Central memory CD4-positive, alpha-beta T cell (primary cell): ENCODE measurements at places on chromosomes 16 and 17.
A peak's percentile ranks its signal among the peaks of the same experiment; 100 is the strongest.

GRCh38 chr16:27341549-27341948, 27.8 kb downstream of the IL4R start:
- no peak for DNase-seq

GRCh38 chr17:77245162-77245926, 104.6 kb downstream of the SEC14L1 start:
- DNase-seq = no peak

- no peak for DNase-seq
These were observed at the start of gene MYL11 for GRCh38 chr16:30374538-30374937. Gene MYL11 (plus strand): TSS chr16:30374802. CDS start chr16:30374858, 56 bp downstream.

GRCh38 chr16:51155199-51155607, 4.1 kb upstream of the SALL1 start:
- no peak for DNase-seq

- peak; percentile 59 for DNase-seq
These were observed at the start of gene SPATA32 for GRCh38 chr17:45261577-45262515. Gene SPATA32 (minus strand): TSS chr17:45262094. CDS start chr17:45262016, 78 bp downstream.

DNA sequence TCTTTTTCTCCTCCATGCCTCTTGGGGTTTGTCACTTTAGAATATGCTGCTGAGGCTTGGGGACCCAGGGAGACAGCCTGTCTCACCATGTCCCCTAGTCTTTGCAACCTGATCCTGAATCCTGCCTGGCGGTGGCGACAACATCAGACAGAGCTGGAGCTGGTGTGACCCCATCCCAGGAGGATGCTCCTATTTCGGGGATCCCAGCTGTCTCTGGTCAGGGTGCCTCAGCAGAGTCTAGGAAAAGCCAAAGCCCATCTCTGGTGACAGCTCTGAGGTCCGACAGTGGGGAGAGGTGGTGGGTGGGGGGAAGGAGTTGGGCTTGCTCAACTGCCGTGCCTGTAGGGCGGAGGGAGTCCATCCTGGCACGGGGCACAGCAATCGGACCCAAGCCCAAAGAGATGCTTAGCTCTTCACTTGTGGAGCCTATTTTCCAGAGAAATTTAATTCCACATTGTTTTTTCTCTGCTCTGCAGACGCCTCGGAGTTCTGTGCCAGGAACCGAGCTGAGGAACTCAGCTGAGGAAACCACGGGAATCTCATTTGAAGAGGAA, 10.3 kb upstream of the TNS4 start:
- DNase-seq = no peak

- no peak for DNase-seq
These were observed 171.2 kb downstream of the ZNF423 start for GRCh38 chr16:49684696-49685095.

DNA sequence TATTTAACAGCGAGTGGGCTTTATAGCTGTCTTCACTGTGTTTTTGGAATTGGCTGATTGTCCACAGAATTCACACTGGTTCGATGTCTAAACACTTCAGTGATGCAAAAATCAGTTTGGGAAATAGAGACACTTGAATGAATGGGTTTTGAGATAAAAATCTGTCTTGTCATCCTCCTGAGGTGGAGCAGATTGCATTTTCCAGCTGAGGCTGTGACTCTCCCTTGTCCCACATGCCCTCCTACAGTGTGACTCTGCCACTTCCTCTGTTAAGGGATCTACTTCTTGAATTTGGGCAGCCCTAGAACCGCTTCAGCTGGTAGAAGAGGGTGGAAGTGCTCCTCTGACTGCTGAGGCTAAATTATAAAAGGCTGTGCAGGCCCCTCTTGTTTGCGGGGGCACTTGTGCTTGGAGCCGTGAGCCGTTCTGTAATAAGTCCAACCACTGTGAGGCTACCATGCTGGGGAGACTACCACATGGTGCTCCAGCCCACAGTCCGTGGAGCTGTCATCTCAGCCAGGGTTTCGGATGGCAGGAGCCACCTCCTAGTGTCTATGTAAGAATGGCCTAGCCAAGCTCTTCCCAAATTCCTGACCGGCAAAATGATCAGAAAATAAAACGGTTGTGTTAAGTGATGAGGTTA, 175.9 kb downstream of the SPECC1 start:
- no peak for DNase-seq

GRCh38 chr17:16214190-16215001, 938 bp downstream of the NCOR1 start:
- no peak for DNase-seq

GRCh38 chr16:1991588-1991947, 1.8 kb downstream of the SYNGR3 start:
- DNase-seq = no peak

DNA sequence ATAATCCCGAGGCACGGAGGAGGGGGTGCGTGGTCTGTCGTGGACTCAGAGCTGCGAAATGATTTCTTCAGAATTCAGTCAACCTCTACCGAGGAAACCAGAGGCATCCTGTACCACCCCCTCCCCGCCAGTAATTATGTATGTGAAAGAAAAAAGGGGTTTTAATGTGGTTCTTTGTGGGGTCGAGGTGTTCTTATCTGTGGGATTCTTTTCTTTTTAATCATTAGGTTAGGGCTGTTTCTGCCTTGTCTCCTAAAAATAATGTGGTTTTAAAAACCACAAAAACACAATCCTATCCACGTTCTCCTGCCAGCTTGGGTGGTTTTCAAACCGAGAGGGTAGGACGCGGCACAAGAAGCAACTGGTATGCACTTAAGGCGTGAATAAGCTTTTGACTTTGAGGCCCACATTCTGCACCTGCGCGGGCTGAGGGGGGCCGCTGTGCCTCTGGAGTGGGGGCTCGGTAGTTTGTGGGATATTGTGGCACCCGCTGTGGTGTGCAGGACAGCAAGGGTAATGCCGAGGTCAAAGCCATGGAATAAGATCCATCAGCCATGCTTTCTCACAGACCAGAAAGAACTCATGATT, 1.0 kb downstream of the SLC47A1 start:
- DNase-seq = no peak

GRCh38 chr17:733743-734142, 1.3 kb downstream of the TLCD3A start:
- DNase-seq = no peak

DNA sequence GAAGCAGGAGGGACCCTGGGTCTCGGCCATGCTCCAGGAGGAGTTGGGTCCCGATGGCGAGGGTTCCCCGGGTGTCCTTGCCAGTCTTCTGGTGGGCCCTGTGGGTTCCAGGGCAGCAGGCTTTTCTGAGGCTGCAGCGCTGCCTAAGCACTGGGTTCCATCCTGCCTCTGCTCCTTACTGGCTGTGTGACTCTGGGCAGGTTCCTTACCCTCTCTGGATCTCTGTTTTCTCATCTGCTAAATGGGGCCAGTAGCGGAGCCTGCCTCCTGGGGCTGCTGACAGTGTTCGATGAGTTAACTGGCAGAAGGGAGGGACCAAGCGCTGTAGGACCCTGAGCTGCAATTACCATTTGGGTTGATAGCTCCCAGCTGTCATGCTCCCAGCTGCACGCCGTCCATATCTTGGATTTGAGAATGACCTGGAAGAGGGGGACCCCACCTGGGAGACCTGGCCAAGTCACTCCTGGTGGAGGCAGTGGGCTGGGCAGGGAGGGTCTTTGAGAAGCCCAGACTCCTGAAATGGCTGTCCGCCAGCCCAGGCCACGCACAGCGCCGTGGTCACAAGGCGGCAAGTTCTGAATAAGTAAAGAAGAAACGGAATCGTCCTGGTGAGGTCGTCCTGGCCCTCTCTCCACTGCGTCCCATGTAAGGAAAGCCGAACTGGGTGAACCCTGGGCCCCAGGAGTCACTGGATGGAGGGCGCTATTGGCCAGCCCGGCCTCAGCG, 47.2 kb upstream of the GSE1 start:
- no peak for DNase-seq

DNA sequence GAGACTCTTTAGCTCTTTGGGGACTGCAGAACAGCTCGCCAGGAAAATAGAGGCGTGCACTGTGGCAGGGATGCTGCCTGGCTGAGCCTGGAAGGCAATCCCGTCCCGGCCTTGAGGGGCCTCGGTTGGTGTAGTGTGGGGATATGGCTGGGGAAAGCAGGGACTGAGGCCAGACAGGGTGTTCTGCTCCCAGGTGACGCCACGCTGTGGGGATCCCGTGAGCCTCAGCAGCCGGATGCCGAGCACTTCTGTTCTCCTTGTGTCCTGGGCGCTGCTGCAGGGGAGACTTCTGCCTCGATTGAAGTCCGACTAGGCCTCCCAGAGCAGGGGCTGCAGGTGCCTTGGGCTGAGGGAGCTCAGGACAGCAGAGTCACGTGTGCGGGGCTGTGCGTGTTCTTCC, 72.6 kb downstream of the BANP start:
- DNase-seq = no peak
